ENCODE measurements at places on chromosomes 2 and 18.

- DNase-seq: no peak
These were observed 4.7 kb downstream of the CDK5R2 start for GRCh38 chr2:218964041-218964771.

- no peak for DNase-seq
These were observed 2.0 kb upstream of the ECEL1 start for GRCh38 chr2:232489516-232490220.

- no peak for DNase-seq
These were observed 19.4 kb downstream of the AGFG1 start for GRCh38 chr2:227491386-227491785.

- no peak for DNase-seq
These were observed 13.1 kb downstream of the EIF4E2 start for GRCh38 chr2:232563580-232563979.

DNA sequence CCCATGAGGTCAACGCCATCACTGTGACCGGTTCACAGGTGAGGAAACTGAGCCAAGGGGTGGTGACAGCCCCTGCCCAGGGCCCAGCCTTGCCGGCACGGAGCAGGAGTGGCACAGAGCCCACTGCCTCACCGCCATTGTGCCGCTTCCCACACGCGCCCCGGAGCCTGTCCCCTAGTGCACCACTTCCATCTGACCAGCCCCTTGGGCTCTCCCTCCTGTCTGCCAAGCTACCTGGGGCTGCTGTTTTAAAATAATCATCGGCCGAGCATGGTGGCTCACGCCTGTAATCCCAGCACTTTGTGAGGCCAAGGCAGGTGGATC is 49.7 kb upstream of the GLI2 start:
- no peak for DNase-seq

Measured in suppressor macrophage treated with lipopolysaccharide for 4 hours (primary cell).